ENCODE measurements at places on chromosomes 16 and 17. TPM values are rescaled to one million over a fixed set of nuclear protein-coding genes. Genes with fewer than 3 reads are reported as not detected.

Gene PPP1R9B
- total RNA-seq, result 16.7 TPM

Gene CDRT15
- not detected for total RNA-seq

Gene PIK3R6
- not detected for total RNA-seq

DNA sequence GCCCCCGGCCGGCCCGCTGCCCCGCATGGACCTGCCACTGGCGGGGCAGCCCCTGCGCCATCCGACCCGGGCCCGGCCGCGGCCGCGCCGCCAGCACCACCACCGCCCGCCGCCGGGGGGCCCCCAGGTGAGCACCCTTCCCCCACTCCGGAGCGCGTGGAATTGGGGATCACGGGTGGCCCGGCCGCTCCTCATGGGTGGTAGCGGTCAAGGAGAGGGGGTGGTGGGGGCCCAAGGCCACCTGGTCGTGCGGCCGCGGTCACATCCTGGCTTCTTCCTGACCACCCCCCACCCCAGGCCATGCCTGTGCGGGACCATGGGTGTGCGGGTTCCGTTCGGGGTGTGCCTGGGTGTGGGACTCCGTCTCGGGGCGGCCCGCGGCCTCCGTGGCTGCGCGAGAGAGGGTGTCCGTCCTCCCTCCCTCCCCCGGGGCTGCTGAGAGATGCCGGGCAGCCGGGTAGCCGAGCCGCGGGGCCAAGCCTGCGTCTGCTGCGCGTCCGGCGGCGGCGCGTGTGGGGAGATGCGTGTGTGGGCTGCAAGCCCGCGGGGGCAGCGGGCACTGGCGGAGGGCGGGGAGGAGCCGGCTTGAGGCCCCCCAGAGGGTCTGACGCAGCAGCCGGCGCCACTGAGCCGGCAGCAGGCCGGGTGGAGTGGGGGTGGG lies 6.8 kb downstream of the ACD start:
- no peaks in the 10 kb centered on the region for H3K27me3 ChIP-seq
- H3K4me1 ChIP-seq, result no peaks in the 10 kb centered on the region

GRCh38 chr16:87032554-87032953 lies 284.6 kb downstream of the C16orf95 start:
- no peaks in the 10 kb centered on the region for H3K27me3 ChIP-seq
- DNase-seq, result no peak
- H3K4me3 ChIP-seq, result no peak overlapping the region

GRCh38 chr17:69223809-69224208 lies 4.8 kb downstream of the ABCA10 start:
- H3K4me1 ChIP-seq, result no peaks in the 10 kb centered on the region
- no peak for DNase-seq
- H3K27me3 ChIP-seq, result no peaks in the 10 kb centered on the region
- H3K36me3 ChIP-seq, result peaks cover 12% of the 10 kb centered on the region
- no peak overlapping the region for H3K27ac ChIP-seq

GRCh38 chr16:3465911-3466584 lies 22.6 kb downstream of the NAA60 start:
- DNase-seq, result no peak
- no peak overlapping the region for H3K4me3 ChIP-seq
- H3K36me3 ChIP-seq, result no peaks in the 10 kb centered on the region

DNA sequence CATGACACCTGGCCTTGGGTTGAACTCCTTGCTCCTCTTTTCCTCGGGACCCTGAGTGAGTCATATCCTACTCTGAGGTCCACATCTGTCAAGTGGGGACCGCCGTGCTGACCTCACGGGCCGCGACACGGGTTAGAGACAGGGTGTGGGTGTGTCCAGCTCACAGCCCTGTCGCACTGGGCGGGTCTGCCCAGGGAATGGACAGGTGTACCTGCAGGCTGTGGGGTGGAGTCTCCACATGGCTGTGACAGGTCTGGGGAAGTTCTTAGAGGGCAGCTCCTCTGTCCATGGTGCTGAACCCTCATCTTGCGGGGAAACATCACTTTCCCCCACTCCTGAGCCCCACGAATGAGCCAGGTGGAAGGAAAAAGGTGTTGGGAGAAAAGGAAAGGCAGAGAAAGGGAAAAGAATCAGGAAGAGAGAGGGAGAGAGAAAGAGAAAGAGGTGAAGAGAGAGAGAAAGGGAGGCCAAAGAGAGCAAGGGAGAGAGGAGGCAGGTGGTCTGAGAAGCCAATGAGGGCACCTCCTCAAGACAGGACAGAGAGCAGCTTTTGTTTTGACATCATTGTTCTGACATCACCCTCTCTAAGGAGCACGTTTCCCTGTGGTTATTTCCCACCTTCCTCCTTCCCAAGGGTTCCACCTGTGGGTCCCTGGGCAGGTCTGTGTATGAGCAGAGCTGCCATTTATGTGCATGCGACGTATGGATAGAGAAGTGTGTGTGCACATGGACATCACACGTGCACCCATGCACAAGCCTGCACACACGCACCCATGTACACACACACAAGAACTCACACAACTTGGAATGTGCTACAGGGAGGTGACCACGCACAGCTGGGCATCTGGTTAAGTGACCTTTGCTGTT lies 32.6 kb upstream of the CBFA2T3 start:
- no peaks in the 10 kb centered on the region for H3K4me1 ChIP-seq
- H3K27me3 ChIP-seq, result no peaks in the 10 kb centered on the region
- no peaks in the 10 kb centered on the region for H3K36me3 ChIP-seq
- no peak overlapping the region for H3K27ac ChIP-seq

DNA sequence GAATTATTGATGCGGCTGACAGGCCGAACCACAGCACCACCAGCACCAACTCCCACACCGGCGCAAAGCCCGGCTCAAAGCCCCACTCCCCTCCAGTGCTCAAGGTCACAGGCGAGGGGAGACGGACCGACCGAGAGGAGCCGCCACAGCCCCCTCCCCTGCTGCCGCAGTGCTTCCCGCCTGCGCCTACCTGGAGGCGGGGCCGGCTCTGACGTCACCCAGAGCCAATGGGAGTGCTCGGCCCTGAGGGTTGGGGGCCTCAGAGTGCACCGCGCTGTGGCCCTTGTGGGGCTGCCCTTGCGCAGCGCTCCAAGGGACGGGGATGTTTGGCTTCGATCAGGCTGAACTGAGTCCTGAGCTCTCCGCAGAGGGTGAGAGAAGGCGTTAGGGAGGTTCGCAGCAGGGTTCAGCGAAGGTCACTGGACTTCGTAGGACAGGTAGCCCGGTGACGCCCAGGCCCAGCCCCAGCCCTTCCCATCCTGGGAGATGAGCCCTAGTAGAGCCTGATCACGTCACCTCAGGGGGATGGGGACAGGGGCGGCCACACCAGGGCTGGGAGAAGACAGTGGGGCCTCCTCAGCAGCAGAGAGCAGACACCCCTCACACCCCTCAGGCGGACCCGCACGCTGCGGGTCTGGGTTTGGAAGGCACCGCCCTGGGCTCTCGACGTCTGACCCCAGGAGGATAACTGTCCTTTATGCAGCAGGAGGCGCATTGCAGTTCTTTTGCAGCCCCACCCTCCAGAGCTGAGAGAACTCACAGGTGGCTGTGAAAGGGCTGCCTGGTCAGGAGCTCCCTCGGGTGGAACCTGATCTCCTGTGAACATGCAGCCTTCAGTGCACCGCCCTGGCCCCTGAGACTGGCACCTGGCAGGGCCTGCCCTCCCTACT lies 1.5 kb downstream of the NDRG4 start:
- peaks cover 4% of the 10 kb centered on the region for H3K4me1 ChIP-seq
- peak; percentile 89 for DNase-seq
- H3K27me3 ChIP-seq, result no peaks in the 10 kb centered on the region
- no peak overlapping the region for H3K27ac ChIP-seq

- H3K4me1 ChIP-seq, result no peaks in the 10 kb centered on the region
- H3K27ac ChIP-seq, result no peak overlapping the region
- H3K4me3 ChIP-seq, result no peak overlapping the region
- no peaks in the 10 kb centered on the region for H3K36me3 ChIP-seq
- no peaks in the 10 kb centered on the region for H3K27me3 ChIP-seq
- DNase-seq, result no peak
Observed at GRCh38 chr17:34156401-34156740, 98.7 kb upstream of the CCL2 start.

- no peaks in the 10 kb centered on the region for H3K27me3 ChIP-seq
- H3K4me1 ChIP-seq, result no peaks in the 10 kb centered on the region
- no peak for DNase-seq
- H3K4me3 ChIP-seq, result no peak overlapping the region
Observed at GRCh38 chr17:68401288-68401687, 56.0 kb downstream of the WIPI1 start.

DNA sequence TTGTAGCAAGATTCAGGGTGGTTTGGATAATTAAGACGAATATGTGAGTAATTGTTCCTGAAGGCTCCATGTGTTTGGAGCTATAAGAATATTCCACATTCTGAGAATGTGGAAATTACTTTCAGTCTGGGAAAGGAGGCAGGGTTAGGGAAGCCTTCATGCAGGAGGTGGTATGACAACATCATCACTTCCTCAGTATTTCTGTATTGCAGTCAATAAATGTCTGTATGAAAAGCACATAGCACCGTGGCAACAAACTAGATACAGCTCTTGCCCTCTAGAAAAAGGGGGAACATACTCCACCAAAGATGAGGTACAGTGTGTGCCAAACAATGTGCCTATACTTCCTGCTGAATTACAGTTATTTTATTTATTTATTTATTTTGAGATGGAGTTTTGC lies 26.1 kb upstream of the DHRS7B start:
- H3K27ac ChIP-seq, result no peak overlapping the region
- no peaks in the 10 kb centered on the region for H3K4me1 ChIP-seq
- H3K27me3 ChIP-seq, result no peaks in the 10 kb centered on the region

DNA sequence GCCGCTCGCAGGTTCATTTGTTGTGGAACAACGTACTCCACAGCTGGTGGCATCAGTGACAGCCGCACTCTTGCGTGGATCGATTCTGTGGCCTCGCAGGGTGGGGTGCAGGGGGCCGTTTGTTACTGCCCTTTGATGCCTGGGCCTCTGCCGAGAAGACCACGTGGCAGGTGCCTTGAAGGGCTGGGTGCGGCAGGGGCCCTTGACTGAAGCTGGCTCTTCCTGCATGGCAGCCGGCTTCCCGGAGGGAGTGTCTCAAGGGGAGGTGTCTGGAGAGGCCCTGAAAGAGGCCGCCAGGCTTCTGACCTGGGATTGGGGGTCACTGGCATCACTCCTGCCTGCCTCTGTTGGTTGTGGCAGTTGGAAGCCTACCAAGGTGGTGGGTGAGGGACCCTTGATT lies 43.8 kb downstream of the TBCD start:
- H3K27ac ChIP-seq, result no peak overlapping the region
- DNase-seq, result no peak
- no peaks in the 10 kb centered on the region for H3K36me3 ChIP-seq
- no peaks in the 10 kb centered on the region for H3K27me3 ChIP-seq
- H3K4me3 ChIP-seq, result no peak overlapping the region

GRCh38 chr16:15521390-15521757 lies 87.0 kb downstream of the BMERB1 start:
- no peaks in the 10 kb centered on the region for H3K27me3 ChIP-seq
- no peak for DNase-seq
- H3K4me1 ChIP-seq, result no peaks in the 10 kb centered on the region
- H3K4me3 ChIP-seq, result no peak overlapping the region
- H3K36me3 ChIP-seq, result no peaks in the 10 kb centered on the region

DNA sequence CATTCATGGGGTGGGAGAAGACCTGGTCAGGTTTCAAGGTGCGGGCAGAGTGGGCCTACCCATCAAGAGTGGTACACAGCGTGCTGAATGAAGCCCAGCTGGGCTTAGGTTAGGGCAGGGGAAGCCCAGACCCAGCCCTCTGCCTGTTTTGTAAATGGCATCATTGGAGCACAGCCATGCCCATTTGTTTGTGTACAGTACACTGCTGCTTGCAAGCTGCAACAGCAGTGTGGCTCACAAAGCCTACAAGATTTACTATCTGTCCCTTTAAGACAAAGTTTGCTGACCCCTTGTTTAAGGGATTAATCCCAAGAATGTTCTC lies 230.1 kb upstream of the TNRC6C start:
- H3K4me1 ChIP-seq, result no peaks in the 10 kb centered on the region
- H3K27me3 ChIP-seq, result no peaks in the 10 kb centered on the region

DNA sequence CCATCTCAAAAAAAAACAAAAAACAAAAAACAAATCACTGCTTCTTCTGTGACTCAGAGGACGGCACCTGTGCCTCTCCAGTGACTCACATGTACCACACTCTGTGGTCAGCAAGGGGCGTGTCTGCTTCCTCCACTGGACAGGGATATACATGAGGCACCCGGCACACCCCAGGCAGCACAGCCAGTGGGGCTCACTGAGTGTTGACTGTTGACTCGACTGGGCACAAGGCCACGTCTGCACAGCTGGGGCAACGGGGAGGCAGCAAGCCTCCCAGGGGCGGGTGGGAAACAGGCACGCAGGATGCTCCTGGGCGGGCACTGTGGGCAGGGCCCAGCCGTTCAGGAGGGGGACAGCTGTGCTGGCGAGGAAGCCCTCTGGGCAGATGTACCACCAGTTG lies 64.1 kb downstream of the TIMM22 start:
- no peak overlapping the region for H3K27ac ChIP-seq
- no peak overlapping the region for H3K4me3 ChIP-seq
- H3K36me3 ChIP-seq, result no peaks in the 10 kb centered on the region

DNA sequence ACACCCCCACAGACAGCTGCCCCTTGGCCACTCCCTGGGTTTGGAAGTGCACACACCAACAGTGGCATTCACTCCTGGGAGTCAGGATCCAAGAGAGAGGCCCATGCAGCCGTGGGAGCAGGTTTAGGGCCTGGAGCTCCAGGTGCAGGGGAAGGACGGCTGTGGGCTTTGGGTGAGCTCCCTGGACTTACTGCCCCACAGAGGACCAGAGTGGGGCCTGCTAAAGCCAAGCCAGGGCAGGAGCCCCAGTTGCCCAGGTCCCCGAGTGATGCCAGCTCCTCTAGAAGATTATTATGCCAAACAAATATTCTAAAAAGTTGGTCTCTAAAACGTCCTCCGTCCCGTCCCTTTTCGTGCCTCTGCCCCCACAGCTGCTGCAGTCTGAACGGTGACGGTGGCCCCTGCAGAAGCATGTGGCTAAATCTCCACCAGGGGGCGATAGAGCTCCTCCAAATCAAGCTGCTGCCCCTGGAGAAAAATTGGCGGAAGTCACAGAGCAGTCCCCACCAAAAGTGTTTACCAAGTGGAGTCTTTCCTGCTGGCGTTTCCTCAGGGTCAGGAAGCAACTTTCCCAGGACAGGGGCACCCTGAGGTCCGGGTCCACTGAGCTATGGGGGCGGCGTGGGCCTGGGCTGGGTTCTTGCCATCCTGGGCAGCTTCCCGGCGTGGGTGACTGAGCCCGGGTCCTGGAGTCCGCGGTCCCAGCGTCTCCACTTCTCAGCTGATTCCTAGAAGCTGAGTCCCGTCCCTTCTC lies 4.2 kb downstream of the ARMC7 start:
- no peaks in the 10 kb centered on the region for H3K36me3 ChIP-seq
- H3K4me3 ChIP-seq, result peak overlapping the region; percentile 28
- H3K27ac ChIP-seq, result peak overlapping the region; percentile 78
- DNase-seq, result peak; percentile 85
- H3K4me1 ChIP-seq, result no peaks in the 10 kb centered on the region
